ENCODE measurements at places on chromosomes 11 and 22.

GRCh38 chr11:67433536-67434394, 3.7 kb downstream of the PTPRCAP start:
- no peak for DNase-seq

DNA sequence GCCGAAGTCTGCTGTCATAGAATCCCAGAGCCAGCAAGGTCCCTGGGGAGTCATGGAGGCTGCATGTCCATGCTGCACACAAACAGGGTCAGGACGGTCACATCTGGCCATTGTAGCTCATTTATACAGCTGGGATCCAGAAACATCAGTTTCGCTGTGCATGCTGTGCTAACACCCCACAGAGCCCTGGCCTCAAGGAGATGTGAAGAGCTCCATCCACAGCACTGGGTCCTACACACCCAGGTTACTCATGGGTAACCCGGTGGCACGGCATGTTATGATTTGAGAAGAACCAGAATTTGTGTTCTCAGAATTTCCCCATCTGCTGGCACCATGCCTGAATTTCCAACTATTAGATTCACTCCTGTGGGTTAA, 146.3 kb upstream of the ARHGAP20 start:
- peak; percentile 62 for DNase-seq

DNA sequence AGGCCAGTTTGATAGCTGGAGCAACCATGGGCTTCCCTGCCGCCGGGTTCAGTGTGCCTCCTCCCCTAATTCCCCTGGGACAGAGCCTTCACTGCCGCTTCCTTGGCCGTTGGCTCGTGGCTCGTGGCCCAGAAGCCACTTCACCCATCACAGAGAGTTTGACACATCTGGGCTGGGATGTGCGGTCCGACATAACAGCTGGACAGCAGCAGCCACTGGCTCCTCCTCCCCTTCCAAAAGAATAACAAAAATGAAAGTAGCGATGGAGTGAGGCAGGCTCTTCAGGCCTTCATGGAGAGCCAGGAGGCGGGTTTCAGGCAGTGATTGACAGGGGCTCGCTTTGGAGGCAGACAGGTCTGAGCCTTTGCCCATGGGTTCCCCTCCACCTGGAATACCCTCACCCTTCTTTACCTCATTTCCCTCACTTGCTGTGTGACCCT, 8.2 kb downstream of the CREB3L1 start:
- DNase-seq, result peak; percentile 83

GRCh38 chr11:31487848-31488247, 21.6 kb downstream of the IMMP1L start:
- no peak for DNase-seq

GRCh38 chr11:35073691-35074419, 65.1 kb upstream of the CD44 start:
- no peak for DNase-seq

Data from stomach (tissue), 19 donors.